ENCODE measurements at places on chromosomes 5 and 9.

GRCh38 chr5:178149199-178149932 lies 4.3 kb downstream of the NHP2 start:
- DNase-seq, result no peak

DNA sequence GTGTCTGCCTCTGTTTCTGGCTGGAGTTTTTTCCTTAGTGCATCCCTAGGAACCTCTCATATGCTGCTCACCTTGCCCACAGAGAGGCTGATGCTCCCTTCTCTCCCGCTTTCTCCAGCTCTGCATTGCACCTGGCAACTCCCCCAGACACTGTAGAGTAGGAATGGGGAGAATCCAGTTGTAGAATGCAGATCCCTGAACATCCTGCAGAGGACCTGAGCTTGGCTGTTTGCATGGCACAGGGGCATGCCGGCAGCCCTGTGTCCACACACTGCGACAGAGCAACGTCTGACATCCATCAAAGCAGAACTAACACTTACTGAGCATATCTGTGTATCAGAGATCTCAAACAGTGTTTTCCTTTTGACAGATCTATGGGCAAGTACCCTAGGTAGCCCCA lies 19.9 kb downstream of the IDNK start:
- DNase-seq, result no peak

DNA sequence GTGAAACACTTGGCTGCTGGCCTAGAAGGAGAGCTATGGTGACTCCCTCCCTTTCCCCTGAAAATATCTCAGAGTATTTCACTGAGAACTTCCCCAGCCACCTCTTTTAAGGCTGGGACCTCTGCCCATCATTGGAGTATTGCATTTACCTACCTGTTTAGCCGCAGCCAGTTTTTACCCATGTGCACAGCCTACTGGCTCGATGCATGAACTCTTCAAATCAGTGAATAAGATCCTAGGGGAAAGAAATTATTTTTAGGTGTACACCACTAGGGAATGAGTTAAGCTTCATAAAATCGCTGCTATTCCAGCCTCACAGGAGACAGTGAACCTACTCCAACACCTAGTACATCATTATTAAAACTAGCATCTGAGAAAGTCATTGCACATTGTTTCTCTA lies 16.8 kb upstream of the FAM174A start:
- no peak for DNase-seq

DNA sequence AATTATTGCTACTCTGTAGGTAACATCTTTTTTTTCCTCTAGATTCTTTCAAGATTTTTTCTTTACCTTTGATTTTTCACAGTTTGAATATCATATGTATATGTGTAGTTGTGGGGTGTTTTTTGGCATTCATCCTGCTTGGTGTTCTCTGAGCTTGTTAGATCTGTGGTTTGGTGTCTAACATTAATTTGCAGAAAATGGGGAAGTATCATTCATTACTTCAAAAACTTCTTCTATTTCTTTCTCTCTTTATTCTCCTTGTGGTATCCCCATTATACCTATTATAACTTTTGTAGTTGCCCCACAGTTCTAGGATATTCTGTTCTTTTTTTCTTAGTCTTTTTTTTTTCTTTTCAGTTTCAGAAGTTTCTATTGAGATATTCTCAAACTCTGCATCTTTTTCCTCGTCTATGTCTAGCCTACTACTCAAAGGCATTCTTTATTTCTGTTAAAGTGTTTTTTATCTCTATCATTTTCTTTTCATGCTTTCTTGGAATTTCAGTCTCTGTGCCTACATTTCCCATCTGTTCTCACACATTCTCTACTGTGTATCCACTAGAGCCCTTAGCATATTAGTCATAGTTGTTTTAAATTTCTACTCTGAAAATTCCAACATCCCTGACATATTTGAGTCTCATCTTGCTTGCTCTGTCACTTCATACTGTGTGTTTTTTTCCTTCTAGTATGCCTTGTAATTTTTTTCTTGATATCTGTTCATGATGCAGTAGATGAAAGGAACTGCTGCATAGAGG lies 60.1 kb upstream of the GNA14 start:
- DNase-seq, result peak; percentile 53

DNA sequence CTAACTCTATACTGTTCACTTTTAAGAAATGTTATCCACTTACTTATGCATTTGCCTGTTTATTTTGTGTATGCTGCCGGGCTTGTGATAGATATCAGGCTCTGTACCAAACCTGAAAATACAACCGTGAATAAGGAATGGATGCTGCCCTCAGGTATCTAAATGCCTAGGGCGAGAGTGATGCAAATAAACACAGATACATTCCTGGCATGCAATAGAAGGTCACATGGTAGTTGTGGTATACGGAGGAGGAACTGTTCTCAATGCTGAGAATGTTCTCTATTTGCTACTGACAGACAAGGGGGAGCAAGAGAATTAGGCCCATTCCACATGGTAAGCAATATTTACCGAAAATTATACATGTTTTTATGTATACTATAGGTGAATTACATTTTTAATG lies 227.8 kb downstream of the ICE1 start:
- no peak for DNase-seq

DNA sequence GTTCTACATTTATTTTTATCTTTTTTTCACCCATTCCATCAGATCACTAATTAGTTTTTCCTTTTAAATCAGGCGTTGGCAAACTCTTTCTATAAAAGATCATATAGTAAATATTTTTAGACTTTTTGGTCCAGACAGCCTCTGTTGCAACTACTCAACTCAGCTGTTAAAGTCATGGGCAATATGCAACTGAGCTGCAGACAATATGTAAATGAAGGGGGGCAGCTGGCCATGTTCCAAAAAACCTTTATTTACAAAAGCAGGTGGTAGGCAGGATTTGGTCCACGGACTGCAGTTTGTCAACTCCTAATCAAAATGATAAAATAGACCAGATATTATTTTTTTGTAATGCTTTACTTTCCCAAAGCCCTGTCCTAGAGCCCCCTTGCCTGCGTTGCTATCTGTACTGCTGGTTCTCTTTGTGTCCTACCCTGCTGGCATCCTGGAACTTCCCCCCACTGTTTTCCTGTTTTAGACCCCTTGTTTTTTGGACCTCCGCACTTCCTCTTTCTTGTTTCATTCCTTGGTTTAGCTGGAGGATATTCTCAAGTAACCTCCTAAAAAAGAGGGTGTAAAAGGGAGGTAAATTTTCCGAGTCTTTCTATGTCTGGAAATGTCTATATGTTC lies 24.7 kb upstream of the TNFSF8 start:
- peak; percentile 73 for DNase-seq

GRCh38 chr5:170159947-170160346 lies 54.2 kb downstream of the FOXI1 start:
- no peak for DNase-seq

DNA sequence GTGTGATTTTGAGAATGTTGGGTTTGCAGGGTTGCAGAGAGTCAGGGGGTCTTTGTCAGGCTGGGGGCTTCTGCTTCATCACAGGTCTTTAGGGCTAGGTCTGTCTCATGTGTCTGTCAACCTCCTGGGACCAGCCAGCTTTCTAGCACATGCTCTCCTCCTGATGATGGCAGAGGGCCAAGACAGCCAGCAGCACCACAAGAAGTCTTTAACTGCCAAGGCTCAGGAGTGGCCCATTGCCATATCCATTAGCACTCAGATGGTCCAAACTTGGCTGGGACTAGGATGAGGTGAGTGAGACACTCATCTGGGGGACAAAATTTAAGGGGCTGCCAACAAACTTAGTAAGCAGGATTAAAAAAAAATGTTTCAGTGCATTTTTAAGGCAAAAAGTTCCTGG lies 384.2 kb upstream of the CDH10 start:
- DNase-seq, result no peak
